ENCODE measurements at places on chromosomes 7 and 10.

DNA sequence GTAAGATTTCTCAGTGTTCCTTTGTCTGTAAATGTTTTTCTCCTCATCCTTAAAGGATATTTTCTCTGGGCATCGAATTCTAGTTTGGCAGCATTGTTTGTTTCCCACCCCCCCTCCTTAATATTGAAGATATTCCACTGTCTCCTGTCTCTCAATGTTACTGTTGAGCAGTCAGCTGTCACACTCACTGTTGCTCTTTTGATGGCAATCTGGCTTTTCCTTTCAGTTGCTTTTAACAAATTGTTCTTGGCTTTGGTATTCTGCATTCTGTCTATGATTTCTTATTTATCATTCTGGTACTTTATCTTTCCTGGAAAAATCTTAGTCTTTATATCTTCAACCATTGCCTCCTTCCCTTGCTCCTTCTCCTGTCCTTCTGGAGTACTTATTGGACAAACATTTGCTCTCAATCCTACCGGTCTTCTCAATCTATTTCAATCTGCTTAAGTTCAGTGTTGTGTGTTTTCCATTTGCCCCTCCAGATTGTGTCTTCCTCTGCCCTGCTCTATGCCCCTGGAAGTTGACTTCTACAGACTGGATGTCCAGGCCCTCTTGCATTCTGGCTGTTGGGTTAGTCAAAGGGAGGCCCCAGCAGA, 9.3 kb upstream of the GTPBP4 start:
- DNase-seq: no peak

GRCh38 chr10:43623351-43623750, 17.1 kb downstream of the ZNF485 start:
- DNase-seq: peak; percentile 29

DNA sequence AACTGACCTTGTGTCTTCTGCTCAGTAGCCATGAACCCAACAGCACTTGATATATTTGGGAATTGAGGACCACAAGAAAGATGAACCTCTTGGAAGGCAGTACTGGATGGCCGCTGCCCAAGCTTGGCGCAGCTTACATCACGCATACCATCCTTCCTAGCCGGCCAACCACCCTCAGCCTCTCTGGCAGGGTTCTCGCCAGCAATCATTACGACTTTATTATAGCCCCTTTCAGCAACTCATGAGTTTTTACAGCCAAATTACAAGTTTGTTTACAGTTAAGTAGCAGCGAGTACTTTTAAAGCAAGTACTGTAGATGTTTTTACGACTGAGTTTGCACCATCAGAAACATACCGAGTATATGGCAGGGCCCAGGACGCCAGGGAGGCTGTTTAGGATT, 769.1 kb downstream of the SUGCT start:
- DNase-seq: no peak

DNA sequence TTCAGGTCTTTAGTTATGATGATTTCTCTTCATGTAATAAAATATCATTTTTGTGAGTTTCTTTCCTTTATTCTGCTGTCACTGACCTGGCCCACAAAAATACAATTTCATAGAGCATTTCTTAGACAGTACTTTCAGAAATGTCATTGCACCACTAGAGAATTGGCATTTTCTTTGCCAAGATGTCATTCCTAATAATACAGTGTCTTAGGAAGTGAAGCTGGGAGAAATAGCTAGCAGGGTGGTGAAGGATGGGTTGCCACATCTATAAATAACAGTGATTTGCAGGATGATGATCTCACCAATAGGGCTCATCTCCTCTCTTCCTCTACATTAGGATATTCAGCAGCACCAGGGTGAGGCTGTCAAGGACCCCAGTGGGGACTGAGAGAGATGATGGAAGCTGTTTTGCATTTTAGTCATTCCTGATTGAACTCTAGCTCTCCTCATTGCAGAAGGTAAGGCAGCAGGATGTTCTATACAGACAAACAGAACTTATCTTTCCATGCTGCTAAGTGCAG, 452.1 kb downstream of the NXPH1 start:
- DNase-seq: no peak

GRCh38 chr7:27112955-27113949, 10.8 kb upstream of the HOXA2 start:
- no peak for DNase-seq

Data from T-helper 2 cell (primary cell).